ENCODE measurements at places on chromosomes 1 and 21.

DNA sequence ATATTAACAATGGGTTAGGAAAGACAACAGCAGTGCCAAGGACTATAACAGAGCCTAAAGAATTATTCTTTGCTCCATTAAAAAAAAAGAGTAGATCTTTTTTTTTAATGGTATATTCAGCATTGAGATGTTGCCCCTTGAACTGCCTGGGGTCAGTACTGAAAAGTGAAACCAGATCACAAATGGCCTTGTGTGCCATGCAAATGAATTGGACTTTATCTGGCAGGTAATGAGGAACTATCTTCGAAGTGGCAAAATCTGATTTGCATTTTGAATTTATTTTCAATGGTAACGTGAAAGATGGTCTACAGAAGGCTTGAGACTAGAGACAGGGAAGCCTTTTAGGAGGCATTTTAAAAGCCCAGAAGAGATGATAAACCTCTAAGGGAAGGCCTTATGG is 21.4 kb upstream of the PKN2 start:
- DNase-seq, result no peak

- no peak for DNase-seq
These were observed 225.9 kb downstream of the RERE start for GRCh38 chr1:8591569-8591968.

DNA sequence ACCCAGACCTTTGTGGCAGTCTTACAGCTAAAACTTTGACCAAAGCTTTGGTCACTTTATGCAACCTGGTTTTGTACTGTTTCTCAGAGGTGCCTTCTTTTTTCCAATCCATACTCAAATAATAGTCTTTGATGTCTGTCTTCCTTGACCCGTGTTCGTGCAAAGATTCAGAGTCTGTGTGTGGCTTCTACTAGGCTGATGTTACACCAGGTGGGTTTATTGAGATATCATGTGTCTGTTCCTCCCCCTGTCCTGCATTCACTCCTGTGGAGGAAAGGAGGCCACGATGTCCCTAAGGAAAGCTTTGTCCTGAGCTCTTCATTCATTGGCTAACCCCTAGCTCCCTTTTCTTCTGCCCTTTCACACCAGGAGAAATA is 15.0 kb upstream of the IKBKE start:
- no peak for DNase-seq

DNA sequence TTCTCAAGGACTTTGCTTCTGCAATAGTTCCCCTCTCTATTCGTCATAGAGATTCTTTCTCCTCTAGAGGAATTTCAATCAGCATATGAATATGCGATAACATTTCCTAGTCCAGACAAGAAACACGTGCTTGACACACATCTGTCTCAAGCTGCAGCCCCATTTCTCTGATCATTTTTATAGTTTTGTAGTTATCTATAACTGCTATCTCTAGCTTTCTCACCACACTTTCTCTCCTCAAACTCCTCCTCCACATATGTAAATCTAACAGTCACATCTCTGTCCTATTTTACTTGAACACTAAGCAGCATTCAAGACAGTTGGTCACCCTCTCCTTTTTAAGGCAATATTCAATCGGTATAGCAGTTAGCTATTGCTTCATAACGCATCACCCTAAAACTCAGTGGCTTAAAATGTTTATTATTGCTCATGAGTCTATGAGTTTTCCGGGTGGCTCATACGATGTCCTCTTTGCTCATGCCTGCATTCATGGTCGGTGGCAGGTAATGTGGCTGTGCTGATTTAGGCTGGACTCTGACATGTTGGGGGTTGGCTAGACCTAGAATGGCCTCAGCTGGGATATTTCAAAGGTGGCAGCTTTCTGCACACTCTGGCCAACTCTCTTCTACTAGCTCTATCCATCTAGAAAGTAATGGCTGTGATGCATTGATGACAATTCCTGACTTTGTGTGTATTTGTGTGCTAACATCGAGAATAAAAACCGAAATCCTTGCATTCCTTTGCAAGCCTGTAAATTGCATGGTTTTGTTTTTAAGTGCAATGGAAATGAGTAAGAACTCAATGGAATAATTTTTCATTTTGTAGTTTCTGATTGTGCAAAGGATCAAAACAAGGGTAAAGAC is 20.6 kb downstream of the ATP6V1G3 start:
- DNase-seq, result no peak

DNA sequence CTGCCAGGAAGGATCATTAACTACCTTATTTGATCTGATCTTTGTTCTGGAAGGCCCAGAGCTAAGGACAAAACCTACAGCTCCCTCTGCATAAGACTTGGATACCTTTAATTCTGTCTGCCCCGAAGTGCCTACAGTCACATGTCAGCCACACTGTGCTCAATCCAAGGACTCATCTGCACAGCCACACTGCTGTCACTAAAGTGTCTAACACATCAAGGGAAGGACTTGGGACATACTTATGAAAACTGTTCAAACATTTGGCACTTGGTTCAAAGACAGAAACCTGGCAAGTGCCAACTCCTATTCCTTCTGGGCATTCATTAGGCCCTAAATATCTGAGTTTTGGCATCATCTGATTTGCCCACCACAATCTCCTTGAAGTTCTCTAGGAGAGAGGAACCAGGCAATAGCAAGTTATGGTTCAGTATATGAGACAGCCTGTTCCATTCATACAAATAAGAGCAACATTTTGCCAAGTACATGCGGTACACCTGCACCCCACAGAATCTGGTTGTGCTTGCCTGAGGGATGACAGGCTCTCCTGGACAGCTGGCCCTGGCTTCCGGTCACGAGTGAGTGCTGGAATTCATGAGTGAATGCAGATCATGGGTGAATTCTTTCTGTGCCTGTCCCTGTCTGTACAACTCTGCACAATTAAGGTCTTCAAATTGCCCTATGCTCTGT is 105.9 kb downstream of the KCNK1 start:
- DNase-seq, result no peak

DNA sequence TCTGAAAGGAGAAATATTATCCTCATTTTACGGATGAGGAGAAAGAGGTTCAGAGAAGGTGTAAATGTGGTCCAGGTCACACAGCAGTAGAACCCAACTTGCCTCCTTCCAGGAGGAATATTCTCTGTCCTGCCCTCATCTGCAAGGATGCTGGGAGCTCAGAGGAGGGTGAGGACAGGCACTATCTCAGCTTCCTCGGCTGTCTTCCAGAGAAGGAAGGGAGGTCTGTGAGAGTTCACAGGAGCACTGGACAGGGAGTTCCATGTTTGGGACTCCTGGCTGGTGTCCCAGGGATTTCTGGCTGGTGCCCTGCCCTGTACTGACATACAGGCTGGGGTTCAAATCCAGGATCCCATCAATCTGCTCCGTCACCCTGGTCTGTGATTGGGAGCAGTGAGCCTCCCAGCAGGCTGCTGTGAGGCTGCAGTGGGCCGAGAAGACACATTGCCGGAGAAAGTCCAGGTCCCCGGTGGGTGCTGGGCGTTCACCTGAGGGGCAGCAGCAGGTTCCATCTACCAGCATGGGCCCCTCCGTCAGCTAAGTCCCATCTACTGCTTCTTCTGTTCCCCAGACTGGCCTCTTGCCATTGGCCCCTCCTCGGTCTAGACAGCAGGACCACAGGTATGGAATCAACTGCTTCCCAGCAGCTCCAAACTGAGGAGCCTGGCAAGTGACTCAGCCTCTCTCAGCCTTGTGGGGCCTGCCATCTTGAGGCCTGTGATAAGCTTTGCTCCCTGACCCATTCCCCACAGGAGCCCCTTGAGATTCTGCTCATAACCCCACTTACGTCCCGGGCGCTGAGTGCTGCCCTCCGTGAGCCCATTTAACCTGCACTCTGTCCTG is 8.5 kb upstream of the BSND start:
- no peak for DNase-seq

DNA sequence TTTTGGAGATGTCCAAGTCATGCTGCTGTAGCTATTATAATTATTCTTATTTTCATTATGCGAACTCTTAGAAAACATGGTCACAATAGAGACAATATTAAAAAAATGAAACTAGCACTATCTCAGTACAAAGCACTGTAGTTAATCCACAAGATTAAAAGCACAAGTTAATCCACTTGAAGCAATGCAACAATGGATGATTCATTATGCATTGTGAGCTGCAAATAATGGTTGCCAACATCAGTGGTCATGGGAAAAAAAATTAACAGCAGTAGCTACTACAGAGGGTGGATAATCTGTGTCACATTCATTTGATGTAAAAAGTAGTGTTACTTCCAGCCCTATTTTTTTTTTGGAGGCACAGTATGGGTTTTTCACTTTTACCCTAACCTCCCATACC is 56.7 kb downstream of the DPT start:
- no peak for DNase-seq

DNA sequence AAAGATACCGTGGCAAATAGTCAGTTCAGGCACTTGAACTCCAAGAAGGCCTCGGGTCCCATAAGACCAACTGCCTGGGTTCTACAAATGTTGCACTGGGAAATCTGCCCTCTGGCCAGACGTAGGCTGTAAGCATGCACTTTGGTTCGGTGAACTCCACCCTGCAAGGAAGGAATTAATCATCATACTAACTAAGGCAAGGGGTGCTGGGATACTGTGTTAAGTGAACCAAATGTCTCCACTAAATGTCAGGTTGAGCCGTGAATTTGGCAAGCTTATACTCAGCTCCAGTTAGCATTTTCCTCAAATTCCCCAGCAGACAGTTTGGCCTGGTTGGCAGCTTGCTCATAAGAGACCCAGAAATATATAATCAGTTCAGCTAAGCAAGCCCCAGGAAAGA is 385.9 kb downstream of the GPATCH2 start:
- DNase-seq, result no peak

DNA sequence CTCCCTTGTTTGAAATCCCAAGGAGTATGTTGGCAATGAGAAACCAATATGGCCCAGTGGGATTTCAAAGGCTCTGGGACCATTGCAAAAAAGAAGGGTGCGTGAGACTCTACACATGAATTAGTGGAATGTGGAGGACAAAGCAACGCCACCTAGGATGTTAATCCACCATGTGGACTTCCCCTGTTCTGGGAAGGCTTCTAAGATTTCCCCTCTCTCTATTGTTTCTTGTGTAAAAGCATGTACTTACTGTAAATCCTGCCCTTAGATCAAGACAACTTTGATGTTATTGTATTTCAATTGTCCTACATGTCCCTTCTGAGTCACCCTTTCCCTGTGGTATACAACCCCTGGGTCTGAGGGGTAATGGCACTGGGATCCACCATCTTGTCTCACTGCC is 4.7 kb upstream of the ACADM start:
- DNase-seq, result no peak

DNA sequence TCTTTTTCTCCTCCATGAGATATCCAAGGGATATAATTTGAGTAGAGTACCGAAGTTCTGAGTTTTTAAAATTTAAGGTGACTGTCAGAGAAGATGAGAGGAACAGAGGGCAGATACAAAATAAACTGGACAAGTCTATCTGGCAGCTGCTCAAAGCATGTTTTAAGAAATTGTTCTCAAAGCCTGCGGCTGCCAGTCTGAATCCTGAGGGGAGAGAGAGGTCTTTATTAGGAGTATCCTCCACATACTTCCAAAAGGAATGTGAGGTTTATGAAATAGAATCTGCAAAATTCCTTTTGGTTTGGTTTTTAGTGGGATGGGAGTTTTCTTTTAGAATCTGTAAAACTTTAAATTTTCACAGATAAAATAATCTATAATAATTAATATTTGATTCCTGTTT is 41.3 kb downstream of the TTC13 start:
- no peak for DNase-seq

DNA sequence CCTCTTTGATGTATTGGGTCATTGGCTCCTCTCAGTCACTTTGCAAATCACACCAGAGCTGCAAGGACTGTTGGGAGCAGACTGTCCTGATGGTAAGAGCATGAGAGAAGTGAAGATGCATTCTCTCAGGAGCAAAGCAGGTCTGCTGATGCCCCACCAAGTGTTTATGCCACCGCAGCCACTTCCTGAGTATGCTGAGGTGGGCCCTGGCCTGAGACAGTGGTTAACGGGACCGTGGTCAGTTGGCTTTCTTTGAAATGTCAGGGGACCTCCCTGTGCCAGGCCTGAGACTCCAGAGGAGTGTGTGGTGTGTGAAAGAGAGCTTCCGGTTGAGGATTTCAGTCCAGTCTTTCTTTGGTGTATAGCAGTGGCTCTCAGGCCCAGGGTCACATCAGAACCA is 79.4 kb downstream of the SPATA46 start:
- DNase-seq, result no peak

GRCh38 chr1:218669431-218669830 is 324.3 kb downstream of the TGFB2 start:
- no peak for DNase-seq

DNA sequence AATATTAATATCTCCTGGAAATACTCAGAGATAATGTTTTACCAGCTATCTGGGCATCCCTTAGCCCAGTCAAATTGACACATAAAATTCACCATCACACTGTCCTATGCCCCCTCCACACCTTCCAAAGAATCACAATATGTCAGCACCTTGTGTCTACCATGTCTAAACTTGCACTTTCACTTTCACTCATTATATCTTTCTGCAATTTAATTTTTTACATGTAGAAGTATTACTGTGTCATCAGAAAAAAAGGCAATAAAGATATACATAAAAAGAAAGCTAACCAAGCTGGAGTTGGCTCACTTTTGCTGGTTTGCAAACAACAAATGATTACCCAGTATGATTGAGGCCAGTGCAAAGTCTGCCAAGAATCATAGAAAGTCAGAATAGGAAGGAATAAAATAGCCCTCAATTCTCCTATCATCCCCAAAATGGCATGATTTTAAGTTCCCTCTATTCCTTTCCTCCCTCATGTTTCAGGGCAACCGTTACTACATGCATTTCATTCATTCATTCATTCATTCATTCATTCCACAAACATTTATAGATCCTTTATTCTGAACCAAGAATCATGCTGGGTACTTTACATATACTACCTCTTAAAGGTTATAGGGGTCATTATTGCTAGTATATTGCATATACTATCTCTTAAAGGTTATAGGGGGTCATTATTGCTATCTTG is 5.9 kb upstream of the LUZP1 start:
- no peak for DNase-seq

- DNase-seq, result no peak
These were observed 218.7 kb upstream of the VAMP3 start for GRCh38 chr1:7552402-7552801.

DNA sequence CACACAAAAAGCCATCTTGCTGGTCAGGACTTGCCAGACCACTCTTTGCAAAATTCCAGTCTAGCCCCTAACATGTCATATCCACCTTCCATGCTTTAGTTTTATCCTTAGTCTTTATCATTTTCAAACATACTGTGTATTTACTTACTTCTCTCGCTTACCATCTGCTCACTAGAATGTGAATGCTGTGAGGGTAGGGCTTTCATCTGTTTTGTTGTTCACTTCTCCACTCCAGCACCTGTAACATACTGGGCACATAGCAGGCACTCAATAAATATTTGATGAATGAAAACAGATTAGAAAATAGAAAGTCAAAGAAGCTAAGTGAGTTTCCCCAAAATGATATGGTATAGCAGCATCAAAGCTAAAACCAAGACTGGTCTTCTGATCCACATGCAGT is 79.9 kb downstream of the OLFML2B start:
- no peak for DNase-seq
